Central memory CD4-positive, alpha-beta T cell (primary cell): ENCODE measurements at places on chromosomes 1 and 21.

- DNase-seq = no peak
These were observed 131.3 kb downstream of the CACHD1 start for GRCh38 chr1:64601207-64601606.

DNA sequence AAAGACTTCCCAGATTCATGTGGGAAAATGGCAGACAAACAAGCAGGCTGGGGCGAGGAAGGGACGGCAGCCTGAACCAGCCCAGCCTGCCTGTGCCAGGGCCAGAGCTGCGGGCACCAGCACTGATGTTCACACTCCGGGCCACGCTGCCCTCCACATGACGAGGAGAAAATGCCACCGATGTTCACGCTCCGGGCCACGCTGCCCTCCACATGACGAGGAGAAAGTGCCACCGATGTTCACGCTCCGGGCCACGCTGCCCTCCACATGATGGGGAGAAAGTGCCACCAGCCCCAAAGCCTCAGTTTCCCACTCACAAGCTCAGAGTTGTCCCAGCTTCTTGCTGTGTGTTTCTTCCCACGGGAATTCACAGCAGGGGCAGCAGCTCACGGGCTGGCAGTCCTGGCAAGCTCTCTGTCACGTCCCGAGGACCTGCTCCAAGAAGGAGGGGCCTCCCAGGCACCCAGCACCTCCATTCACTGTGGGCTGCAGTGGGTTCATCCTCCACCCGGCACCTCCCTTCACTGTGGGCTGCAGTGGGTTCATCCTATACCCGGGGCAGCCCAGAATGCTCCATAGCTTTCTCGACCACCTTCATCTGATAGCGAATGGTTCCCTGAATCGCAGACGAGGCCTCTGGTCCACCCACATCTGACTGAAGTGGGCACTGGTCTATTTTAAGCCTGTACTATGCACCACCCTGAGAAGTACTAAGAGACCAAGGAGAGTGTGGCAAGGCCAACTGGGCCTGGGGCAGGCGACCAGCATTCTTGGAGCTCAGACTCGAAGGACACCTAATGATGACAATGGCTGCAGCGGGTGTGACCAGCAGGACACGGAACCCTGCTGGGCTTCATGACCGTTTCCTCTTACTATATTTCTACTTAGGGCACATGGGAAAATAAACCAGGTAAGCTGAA lies 108.8 kb downstream of the NPHP4 start:
- no peak for DNase-seq

GRCh38 chr1:84382127-84382526 lies 16.2 kb upstream of the DNASE2B start:
- DNase-seq = no peak

GRCh38 chr1:241551759-241552638 lies 19.8 kb downstream of the KMO start:
- peak; percentile 45 for DNase-seq

DNA sequence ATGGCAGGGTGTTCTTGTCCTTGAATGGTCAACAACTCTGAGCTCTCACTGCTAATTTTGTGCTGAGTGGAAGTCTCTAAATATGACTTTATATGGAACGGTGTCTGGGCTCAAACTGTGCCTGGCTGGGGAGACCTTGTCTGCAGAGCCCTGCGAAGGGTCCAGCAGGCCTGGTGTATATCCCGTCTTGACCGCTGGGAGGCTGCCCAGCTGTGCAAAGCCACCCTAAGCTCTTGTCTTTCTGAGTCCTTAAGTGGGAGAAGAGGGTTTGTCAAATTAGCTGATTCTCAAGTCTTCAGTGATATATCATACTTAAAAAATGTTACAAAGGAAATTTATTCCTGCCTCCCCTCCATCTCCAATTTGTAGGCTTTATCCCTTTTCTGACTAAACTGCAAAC lies 198.7 kb downstream of the KCNJ6 start:
- DNase-seq = no peak

DNA sequence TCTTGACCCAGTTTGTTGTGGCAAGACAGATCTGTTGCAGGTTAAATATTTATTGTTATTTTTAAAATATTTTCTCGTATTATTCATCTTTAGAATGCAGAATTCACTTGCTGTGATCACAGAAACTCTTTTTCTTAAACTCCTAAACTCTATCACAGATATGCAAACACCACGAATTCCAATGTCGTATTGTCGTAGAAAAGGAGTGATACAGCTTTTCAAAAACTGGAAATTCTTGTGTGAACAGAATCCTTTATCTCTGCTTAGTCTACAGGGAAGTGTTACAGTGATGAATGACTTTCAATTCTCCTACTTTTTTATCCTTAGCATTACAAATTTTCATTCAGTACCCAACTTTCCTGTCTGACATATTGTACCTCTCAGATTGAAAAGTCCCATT lies 1329.5 kb upstream of the B3GALT2 start:
- no peak for DNase-seq

DNA sequence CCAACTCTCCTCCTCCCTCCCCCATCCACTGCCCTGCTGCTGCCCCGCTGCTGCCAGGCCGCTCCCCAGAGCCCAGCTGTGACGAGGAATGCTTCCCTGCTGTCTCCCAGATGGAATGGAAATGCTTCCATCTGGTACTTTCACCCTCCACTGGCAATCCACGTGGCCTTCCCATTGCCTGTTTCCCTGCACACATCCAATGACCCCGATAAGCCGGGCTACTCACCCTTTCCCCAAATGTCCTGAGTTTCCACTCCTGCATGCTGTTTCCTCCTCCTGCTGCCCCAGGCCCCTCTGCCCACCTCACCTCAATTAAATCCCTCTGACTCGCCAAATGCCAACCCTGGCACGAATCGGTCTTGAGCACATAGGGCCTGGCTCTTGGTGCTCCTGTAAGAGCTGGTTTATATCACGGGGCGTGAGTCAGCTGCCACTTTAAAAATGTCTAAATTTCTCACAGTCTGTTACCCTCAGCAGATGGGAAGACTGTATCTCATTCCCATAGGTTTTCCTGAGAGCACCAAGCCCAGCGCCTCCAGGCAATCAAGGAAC lies 36.4 kb downstream of the MRAP start:
- DNase-seq = no peak

- no peak for DNase-seq
These were observed 335.3 kb upstream of the DUSP10 start for GRCh38 chr1:222077206-222077605.

- DNase-seq = no peak
These were observed 423.7 kb downstream of the SMYD3 start for GRCh38 chr1:246083416-246083815.

GRCh38 chr1:99784143-99784542 lies 17.7 kb upstream of the FRRS1 start:
- DNase-seq = no peak

DNA sequence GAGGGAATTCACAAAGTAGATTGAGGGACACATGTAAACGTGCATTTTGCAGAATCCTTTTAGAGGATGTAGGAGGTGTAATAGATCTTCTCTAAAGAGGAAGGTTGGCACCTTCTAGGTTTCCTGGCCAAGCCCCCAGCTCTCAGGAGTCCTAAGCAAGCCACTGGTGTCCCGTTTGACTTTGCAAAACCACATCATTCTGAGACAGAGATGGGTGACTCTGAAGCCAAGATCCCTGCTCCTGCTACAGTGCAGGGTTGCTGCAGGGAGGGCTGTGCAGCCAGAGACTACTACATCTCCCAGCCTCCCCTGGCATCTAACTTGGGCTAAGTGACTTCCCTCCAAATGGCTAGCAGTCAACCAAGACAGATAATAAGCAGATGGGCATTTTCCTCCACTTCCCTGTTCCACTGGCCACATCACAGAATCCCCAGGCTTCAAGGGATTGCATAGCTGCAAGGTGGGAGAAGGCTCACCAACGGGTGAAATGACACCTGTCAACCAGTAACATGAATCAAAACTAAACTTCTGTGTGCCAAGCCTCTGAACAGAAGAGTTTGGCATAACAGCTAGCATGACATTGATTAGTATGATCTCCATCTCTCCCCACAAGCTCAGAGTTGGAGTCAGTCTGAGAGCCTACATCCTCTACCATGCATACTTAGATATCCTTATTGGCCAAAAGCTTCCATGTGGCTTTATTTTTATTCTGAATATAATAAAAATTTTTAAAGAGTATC lies 129.6 kb upstream of the COA6 start:
- no peak for DNase-seq

- DNase-seq = no peak
These were observed 10.7 kb downstream of the TBX19 start for GRCh38 chr1:168291222-168291837.

DNA sequence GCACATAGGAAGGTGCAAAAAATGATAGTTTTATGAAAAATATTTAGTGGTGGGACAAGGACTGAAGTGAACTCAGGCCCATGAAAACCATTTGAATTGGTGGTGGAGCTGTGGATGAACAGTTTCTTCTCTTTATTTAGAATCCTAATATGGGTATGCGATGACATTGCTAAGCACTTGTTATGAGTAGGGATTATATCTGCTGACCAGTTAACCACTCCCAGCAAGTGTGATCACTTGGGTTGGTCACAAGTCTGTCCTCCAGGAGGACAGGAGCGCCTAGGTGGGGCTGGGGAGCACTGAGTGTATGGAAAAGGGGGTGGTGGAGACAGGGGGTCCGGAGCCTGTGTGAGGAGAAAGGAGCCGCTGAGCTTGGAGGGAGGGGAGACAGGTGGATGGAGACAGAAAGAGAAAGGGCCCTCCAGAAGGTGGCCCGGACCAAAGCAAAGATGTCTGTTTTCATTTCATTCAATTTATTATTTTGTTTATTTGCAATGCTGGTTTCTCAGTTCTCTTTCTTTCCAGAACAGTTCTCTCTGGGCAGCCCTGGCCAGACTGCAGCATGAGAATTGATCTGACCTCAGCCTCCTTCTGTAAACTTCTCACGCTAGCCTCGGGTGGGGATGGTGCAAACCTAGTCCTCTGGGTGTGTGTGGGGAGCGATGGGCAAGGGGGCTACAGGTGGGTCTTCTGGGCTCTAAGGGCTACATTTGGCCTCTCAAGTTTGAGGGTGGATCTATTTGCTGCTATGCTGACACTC lies 9.9 kb upstream of the ZSCAN20 start:
- DNase-seq = no peak

- no peak for DNase-seq
These were observed 561 bp downstream of the SLC26A9 start for GRCh38 chr1:205942631-205943159.

- DNase-seq = no peak
These were observed 25.6 kb downstream of the DPYD start for GRCh38 chr1:97895278-97895677.

DNA sequence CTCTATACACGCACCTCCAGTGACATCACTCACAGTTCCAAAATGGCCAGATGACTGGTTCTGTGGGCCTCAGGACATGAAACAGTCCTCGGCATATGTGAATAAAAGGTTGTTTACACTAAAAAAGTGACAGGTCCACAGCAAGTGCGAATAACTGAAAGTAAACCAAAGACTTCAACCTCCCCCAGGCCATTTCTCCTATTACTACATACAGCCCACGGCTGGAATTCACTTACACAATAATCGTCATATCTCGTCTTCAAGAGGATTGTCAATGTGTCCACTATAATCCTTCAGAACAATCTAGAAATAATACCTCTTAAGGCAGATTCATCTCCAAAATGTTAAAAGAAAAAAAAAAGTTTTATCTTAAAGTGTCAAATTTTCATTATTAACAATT lies 1.9 kb upstream of the PRDM15 start:
- DNase-seq = no peak

DNA sequence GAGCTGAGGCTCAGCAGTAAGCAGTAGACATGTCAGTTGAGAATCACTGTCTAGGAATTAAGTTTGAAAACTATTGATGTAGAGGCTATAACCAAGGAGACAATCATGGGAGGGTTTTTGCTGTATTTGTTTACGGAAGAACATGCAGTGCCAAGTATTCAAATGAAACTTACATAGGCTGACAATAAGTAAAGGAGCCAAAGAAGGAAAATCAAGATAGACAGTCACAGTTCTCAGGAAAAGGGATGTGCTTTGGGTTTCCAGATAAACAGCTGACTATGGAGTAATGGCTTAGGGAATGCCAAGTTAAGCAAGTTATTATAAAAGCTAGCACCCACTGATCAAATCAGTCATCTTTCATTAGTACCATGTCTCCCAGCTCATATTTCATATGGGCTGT lies 21.5 kb downstream of the GNG12 start:
- DNase-seq = no peak

DNA sequence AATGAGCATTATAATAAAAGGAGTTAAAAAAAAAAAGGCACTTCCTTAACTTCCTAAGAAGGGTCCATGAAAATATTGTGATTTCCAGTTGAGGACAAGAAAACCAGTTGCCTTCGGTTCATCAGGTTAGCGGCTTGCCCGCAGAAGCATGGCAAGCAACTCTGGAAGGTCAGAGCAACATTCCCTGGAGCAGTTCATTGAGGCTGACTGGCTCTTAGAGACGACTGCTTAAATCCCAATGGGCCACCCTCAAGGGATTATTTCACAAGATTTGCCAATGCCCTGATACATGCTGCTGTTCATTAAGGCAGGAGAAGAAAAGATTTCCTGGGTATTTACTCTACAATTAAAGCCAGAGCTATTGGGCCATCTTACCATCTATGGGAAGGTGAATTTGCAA lies 29.0 kb upstream of the CASQ2 start:
- DNase-seq = no peak

DNA sequence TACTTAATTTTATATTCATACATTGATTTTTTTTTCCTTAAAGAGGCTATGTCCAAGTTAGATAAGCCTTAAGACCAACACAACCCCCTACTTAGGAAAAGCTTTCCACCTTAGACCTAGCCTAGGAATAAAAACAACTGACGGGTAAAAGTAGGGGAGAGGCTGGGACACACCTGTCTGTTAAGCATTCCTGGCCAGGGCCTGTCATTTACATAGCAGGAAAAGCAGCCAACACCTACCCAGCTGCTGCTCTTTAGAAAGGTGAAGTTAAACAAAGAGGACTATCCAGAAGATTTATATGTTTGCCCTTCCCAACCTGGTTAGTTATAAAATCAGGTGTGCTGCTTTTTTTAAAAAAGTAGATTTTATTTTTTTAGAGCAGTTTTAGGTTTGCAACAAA lies 29.1 kb upstream of the SAMD13 start:
- no peak for DNase-seq

GRCh38 chr1:55746710-55747109 lies 531.5 kb upstream of the USP24 start:
- DNase-seq = no peak

- no peak for DNase-seq
These were observed 69.5 kb downstream of the DNM3 start for GRCh38 chr1:171910786-171911185.

DNA sequence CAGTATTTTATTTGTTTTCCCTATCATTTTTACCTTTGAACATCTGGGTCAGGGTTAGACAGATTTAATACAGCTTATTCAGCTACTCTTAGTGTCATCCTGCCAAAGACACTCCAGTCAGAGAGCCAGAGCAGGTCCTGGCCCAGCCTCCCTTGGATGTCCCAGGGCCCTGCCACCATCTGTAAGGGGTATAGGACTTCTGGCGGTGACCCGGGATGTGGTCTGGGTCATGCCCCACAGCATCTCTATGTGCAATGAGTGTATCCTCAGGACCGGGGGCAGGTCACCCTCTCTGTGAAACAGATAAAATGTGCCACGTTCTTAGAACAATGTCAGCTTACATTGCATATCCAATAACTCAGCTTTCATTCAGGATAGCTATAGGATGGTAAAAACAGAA lies 37.8 kb upstream of the PRSS38 start:
- DNase-seq = no peak
